ENCODE measurements at places on chromosomes 1 and 21.

- DNase-seq, result no peak
These were observed 13.7 kb downstream of the LRRC8B start for GRCh38 chr1:89538361-89538760.

GRCh38 chr1:216830424-216831210, 107.4 kb upstream of the ESRRG start:
- DNase-seq, result no peak

DNA sequence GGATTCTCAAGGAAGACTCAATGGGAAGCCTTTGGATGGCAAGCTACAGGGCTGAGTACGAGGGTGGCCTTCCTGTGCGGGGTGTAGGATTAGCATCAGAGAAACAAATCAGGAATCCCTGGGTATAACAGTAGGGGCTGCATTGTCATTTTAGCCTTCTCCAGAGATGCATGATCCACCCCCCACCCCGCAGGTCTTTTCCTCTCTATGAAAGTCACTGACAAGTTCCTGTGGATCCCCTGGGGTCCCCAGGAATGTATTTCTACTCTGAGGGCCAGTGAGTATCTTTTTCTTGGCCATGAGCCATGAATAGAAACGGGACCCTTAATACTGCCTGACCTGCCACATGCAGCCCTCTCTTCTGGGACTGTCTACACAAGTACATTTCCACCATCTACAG, 473.0 kb upstream of the VAMP3 start:
- no peak for DNase-seq

GRCh38 chr1:111281411-111281810, 9.2 kb upstream of the CHIA start:
- no peak for DNase-seq

- no peak for DNase-seq
These were observed 204.1 kb upstream of the PTGFR start for GRCh38 chr1:78286686-78287085.

DNA sequence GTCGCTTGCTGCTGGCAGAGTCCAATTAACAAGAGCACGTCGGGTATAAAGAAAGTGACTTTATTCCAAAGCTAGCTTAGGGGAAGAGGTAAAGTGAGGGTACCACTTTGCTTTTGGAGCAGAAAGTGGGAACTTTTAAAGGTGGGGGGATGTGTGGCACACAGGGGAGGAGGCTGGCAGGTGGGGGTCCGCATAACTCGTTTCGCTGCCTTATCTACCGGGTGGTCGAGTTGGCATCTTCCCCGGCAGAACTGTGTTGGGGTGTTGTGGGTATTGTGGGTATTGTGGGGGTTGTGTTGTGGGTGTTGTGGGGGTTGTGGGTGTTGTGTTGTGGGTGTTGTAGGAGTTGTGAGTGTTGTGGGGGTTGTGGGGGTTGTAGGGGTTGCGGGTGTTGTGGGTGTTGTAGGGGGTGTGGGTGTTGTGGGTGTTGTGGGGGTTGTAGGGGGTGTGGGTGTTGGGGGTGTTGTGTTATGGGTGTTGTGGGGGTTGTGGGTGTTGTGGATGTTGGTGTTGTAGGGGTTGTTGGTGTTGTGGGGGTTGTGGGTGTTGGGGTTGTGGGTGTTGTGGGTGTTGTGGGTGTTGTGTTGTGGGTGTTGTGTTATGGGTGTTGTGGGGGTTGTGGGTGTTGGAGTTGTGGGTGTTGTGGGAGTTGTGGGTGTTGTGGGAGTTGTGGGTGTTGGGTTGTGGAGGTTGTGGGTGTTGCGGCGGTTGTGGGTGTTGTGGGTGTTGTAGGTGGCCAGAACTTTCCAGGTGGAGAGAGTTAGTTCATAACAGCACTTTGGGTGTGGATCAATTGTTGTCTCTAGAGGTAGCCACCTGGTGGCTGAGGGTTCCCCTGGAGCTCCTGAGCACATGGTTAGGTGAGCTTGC, 52.7 kb downstream of the AGPAT3 start:
- DNase-seq, result peak; percentile 10

DNA sequence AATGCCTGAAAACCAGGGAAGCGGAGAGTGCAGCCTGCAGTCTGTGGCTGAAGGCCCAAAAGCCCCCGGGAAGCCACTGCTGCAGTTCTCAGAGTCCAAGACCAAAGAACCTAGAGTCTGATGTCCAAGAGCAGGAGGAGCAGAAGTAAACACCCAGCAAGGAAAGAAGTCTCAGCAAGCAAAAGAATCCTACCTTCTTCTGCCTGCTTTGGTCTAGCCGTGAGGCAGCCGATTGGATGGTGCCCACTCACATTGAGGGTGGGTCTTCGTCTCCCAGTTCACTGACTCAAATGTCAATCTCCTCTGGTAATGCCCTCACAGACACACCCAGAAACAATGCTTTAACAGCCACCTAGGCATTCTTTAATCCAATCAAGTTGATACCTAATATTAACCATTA, 217.5 kb downstream of the PLA2G4A start:
- no peak for DNase-seq

- DNase-seq, result no peak
These were observed 2.0 kb downstream of the HUNK start for GRCh38 chr21:31874812-31875212.

- DNase-seq, result no peak
These were observed 276.7 kb downstream of the ZP4 start for GRCh38 chr1:237613984-237614383.

GRCh38 chr21:40809673-40810197, 37.2 kb downstream of the DSCAM start:
- DNase-seq, result no peak

DNA sequence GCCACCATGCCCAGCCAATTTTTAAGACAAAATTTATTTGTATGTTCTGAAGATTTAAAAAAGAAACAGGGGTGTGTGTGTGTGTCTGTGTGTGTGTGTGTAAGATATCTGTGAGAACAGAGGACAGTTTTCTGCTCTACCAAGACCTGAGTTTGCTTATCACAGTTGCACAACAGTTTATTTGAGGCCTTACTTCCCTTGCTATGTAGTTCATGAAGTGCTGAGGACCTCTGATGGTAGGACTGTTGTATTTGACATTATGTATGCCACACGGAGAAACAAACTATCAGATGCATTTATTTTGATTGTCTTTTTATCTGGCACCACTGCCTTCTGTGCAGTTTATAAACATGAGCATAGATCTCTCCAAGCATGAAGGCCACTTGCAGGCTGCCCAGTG, 355.2 kb downstream of the PBX1 start:
- DNase-seq, result no peak

DNA sequence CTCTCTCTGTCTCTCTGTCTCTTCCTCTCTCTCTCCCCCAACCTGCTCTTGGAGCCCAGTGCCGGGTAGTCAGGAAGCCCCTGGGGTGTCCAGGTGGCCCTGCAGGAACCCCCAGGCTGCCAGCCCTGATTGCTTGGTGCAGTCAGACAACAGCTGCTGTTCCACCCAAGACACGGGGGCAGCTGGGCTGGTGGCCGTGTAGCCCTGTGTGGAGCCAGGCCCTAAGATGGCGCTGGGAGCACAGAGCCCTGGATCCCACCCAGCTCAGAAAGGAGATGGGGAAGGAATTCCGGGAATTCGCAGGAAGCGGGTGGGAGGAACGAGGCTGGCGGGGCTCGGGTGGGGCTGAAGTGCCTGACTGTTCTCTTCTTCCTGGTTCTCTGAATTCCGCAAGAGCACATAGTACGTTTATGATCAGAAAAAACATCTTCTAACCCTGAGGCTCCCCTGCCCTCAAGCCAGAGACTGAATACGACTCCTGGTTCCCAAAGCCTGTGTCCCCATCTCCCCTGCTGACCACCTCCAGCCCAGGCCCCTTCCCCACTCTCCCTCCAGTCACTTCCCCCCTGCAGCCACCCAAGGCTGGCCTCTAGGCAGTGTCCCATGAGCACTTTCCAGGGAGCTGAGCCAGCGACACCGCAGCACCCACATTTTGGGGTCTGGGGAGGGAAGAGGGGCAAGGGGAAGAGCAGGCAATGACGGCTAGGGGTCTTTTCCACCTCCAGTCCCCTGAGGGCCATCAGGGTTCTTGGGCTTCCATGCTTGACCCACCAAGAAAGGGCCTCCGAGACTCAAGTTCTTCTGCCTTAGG, 55.0 kb downstream of the WNT9A start:
- peak; percentile 55 for DNase-seq

GRCh38 chr1:230251644-230252191, 174.4 kb downstream of the PGBD5 start:
- no peak for DNase-seq

DNA sequence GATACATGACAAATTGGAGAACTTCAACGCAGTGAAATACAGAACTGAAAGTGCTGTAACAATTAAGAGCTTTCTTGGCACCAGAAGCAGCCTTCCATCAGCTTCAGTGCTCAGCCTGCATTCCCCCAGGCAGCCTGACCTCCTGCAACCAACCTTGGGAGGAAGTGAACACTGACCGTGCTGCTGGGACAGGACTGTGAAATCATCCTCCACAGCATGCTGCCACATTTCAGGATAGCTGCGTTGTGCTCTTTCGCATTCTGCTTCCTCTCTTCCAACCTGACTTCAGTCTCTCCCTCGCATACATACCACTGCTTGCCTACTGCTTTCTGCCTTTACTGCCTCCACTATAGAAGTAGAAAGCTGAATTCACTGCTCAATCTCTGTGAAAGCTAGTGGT, 388.6 kb downstream of the RWDD3 start:
- DNase-seq, result no peak

Data from LoVo (cell line).